ENCODE measurements at places on chromosomes 2 and 18. TPM values are rescaled to one million over a fixed set of nuclear protein-coding genes. Genes with fewer than 3 reads are reported as not detected.

The RGPD4 gene
- total RNA-seq: not detected

The PRKAG3 gene
- not detected for total RNA-seq

The LYG1 gene
- total RNA-seq: 0.28 TPM

The NCKAP5 gene
- total RNA-seq: 0.05 TPM

The SOCS6 gene
- 42.3 TPM for total RNA-seq

Data from dermis blood vessel endothelial cell (primary cell).